ENCODE measurements at places on chromosomes 1 and 21.

DNA sequence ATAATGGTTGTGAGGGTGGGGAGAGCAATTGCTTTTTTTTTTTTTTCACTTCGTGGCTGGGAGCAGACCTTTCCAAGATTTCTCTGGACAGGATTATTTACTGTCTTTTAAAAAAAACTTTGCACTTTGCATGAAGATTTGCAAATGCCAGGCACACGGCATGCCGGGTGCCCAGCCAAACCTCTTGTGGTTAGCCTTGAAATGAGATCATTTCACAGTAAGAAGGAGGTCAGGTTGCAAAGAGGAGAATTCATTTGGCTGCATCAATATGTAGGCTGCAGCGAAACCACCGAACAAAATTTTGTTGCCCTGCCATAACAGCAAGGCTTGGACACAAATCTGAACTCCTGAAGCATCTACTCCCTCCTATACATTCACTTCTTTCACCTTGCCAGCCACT is 36.5 kb upstream of the KCND3 start:
- DNase-seq: peak; percentile 47

DNA sequence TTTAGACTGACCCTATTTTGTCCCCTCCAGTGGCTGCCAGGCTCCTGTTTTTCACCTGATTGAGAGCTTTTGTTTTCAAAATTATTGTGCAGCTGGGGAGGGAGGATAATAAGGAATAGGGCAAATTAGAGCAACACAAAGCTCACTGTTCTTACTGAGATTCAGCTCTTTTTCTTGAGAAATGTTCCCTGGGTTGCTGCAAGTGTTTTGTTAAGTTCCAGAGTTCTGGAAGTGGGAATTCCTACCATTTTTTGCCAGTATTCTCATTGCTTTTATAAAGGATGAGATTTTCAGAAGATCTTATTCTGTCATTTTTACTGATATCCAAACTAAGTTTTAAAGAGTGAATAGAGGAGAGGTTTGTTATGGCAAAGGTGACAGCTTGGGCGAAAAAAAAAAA is 417.7 kb downstream of the SIPA1L2 start:
- DNase-seq: no peak

DNA sequence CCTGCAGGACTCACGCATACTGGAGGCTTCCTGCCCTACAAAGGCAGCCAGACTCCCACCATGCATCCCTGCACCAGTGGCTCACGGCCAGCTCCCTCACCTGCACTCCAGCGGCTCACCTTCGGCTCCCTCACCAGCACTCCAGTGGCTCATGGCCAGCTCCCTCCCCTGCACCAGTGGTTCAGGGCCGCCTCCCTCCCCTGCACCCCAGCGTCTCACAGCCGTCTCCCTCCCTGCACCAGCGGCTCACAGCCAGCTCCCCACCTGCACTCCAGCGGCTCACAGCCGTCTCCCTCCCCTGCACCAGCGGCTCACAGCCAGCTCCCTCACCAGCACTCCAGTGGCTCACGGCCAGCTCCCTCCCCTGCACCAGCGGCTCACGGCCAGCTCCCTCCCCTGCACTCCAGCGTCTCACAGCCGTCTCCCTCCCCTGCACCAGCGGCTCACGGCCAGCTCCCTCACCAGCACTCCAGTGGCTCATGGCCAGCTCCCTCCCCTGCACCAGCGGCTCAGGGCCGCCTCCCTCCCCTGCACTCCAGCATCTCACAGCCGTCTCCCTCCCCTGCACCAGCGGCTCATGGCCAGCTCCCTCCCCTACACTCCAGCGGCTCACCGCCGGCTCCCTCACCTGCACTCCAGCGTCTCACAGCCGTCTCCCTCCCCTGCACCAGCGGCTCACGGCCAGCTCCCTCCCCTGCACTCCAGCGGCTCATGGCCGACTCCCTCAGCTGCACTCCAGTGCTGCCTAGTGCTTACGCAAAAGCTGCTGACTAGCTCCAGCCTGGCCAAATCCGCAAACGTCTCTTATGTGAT is 324.5 kb downstream of the NPHP4 start:
- DNase-seq: no peak

- DNase-seq: no peak
These were observed 40.8 kb downstream of the CDK18 start for GRCh38 chr1:205545001-205545919.

GRCh38 chr21:28018741-28019669 is 973.7 kb downstream of the LTN1 start:
- no peak for DNase-seq

DNA sequence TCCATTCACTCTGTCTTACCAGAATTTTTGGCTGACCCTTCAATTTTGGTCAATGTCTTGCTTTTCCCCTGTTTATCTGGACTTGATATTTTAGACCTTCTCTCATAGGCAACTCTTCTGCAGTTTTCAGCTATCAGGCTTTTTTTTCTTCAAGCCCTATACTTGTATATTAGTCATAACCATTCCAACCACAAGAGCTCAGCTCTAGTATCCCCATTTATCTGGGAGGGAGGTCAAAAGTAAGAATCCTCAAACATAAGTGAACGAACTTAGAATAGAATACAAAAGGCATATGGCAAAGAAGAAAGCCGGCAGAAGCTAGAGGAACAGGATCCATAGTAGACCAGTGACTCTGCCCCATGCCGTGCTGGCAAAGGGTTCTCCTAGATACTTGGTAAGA is 45.9 kb upstream of the TNFSF4 start:
- no peak for DNase-seq

DNA sequence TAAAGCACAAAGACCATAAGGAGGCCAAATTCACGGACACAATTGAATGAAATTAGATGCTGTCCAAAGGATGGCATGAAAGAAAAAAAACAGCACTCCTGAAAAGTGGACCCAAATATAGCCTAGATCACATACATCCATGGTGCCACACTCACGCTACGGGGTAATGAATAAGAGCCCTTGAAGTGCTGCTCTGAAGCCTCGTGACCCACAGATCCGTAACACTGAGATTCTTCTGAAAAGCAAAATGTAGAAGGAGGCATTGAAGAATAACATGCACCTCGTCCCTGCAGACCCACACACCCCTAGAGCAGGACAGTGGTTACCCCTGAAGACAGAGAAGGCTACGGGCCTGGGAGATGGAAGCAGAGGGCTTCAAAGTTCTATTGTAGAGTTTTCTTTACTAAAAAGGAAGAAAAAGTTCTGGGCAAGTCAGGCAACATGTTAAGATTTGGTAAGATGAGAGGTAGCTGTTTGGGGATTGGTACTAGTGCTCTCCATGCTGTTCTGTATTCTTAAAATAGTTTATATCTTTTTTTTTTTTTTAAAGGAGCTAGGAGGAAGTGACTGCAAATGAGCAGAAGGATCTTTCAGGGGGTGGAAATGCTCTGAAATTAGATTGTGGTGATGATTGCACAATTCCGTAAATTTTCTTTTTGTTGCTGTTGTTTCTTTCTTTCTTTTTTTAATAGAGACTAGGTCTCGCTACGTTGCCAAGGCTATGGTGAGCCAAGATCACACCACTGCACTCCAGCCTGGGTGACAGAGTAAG is 4.1 kb upstream of the ITGB2 start:
- DNase-seq: no peak

- no peak for DNase-seq
These were observed 19.5 kb downstream of the SUSD4 start for GRCh38 chr1:223344491-223344890.

DNA sequence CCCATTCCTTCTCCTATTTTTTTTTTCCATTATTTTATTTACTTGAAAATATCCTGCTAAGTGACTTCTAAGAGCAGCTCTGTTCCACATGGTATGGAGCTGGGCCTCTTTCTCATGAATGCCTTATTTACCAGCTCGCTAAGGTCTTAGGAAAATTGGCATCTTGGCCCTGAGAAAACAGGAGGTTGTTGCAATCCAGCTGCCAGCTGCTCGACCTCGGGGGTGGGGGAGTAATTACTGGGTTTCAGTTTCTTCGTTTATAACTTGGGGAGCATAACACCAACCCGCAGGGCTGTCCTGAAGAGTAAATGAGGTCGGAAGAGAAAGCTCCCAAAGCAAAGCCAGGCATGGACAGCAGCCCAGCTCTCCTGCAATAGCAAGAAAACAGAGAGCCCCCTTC is 176.3 kb downstream of the AJAP1 start:
- DNase-seq: no peak

DNA sequence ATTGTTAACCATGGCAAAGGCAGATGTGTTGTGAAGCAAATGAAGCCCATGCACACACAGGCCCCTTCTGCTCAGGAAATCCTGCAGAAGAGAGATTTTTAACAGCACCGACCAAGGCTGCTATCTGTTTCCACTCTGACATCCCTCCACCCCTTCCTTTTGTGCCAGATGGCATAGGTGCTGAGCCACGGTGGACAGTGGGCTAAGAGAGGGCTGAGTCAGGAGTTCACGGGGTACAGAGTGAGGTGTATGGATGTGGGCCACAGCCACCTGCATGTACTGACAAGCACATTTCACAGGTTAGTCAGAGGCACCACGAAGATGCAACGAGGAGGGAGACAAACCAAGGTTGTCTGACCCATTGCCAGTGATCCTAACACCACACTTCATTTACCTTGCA is 9.5 kb downstream of the RSPH1 start:
- DNase-seq: no peak

GRCh38 chr1:168609741-168610510 is 33.5 kb downstream of the XCL1 start:
- no peak for DNase-seq

DNA sequence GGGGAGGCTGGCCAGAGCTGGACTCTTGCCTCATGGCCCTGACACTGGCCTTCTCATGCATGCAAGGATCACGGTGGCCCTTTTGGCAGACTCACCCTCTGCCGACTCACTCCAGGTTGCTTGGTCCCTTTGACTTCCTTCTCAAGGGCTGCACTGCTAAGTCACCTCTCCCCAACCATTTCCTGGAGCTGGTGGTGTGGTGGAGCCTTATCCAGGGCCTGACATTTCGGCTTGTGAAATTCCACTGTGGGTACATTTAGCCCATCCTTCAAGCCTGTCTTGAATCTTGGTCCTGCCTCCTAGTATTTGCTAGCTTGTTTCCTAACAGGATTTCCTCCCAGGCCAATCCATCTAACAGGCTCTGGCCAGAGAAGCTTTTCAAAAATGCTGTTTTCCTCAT is 52.6 kb upstream of the JUN start:
- no peak for DNase-seq

GRCh38 chr1:13661539-13661938 is 38.4 kb upstream of the PRDM2 start:
- DNase-seq: no peak

- no peak for DNase-seq
These were observed 41.9 kb downstream of the FAM163A start for GRCh38 chr1:179785031-179785431.

DNA sequence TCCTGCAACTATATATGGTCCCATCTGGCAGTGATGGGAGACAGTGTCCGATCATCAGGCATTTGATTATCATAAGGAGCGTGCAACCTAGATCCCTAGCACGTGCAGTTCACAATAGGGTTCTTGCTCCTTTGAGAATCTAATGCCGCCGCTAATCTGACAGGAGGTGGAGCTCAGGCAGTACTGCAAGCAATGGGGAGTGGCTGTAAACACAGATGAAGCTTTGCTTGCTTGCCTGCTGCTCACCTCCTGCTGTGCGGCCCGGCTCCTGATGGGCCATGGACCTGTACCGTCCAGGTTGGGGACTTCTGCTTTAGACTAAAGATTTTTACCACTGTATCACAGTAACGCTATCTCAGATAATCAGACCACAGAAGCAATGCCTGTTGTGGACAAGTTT is 63.8 kb downstream of the TGFB2 start:
- DNase-seq: no peak

GRCh38 chr1:84988588-84988987 is 8.3 kb downstream of the MCOLN2 start:
- DNase-seq: no peak

- DNase-seq: no peak
These were observed 1.5 kb downstream of the SIM2 start for GRCh38 chr21:36700295-36700970.

DNA sequence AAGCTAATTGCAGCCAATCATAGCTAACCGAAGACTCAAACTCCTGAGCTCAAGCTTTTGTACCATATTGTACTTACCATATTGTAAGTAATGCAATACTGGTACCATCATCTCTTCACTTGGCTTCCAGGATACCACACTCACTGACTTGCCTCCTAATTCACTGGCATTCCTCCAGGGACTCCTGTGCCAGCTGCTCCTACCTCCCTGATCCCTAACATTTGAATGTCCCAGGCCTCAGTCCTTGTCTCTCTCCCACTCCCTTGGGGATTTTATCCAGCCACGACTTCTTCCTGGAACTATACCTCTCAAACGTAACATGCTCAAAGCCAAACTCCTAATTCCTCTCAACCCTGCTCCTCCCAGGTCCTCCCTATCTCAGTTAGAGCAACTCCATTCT is 33.8 kb downstream of the USP48 start:
- no peak for DNase-seq

- no peak for DNase-seq
These were observed 4.3 kb upstream of the CELA2A start for GRCh38 chr1:15452216-15452615.

GRCh38 chr21:30758306-30758705 is 3.1 kb upstream of the KRTAP21-1 start:
- no peak for DNase-seq

DNA sequence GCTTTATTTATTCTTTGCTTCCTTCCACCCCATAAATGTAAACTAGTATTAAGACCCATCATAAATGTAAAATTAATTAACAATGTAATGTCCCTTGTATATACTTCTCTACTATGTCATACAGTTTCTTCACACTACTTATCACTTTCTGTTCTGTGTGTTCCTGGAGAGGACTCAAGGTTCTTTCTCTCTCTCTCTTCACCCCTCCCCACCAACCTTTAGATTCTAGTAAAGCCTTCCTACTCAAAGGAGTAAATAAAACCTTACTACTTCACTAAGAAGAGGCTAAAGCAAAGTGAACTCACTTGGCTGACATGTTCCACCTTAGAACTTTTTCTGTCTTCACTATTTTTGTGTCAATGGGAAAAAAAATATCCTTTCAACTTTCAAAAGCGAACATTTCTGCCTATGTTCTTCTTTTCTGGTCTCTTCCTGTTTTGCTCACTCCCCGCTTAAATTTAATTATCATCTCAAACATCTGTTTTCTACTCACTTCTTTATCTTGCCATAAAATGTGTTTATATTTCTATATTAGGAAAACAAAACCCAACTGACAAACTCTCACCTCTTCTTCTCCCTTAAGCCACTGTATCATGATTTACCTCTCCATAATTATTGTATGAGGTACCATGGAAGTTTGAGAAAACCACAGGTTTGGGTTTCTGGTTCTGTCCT is 260.3 kb downstream of the DPYD start:
- no peak for DNase-seq

DNA sequence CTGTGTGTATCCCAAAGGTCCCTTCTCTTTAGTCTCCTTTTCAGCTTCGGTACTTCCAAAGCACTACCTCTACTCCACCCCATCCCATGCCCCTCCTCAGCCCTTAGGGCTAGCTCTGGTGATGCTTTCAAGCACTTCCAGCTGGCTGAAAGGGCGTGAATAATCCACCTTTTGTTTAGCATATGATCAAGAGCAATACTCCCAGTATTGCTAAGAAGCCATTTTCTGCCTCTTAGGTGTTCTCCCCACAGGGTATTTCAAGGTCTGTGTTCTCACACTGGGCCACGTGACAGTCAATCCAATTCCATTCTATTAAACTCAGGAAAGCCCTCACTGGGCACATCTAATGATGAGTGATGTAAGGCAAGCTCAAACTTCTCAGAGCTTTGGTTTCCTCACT is 298.5 kb upstream of the PROX1 start:
- no peak for DNase-seq

All from cerebellar nuclear complex (tissue), 1 donor.